NCI-H187 treated with DMSO at 0.1 percent for 48 hours (cell line): ENCODE measurements at places on chromosomes 12 and 14.

DNA sequence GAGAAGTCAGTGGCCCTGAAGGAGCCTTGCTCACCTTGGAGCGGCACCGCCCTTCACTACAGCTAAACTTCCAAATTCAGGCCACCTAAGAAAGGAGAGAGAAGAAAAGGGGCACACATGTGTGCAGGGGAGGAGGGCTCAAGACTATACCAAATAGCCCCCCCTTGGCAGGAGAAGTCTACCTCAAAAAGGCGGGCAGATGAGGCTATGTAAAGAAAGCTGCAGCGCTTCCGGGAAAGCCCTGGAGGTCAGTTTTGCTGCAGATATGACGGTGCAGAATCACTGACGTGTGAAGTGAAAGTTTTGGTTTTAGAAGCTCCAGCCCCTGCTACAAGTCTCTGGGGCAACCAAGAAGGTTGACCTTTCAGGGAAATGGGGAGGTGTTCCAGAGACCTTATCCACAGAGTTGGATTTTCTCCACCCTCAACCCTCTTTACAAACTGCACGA lies 48.2 kb upstream of the PNMA1 start:
- DNase-seq: no peak

GRCh38 chr12:4037747-4038312 lies 164.6 kb upstream of the PARP11 start:
- DNase-seq: no peak

DNA sequence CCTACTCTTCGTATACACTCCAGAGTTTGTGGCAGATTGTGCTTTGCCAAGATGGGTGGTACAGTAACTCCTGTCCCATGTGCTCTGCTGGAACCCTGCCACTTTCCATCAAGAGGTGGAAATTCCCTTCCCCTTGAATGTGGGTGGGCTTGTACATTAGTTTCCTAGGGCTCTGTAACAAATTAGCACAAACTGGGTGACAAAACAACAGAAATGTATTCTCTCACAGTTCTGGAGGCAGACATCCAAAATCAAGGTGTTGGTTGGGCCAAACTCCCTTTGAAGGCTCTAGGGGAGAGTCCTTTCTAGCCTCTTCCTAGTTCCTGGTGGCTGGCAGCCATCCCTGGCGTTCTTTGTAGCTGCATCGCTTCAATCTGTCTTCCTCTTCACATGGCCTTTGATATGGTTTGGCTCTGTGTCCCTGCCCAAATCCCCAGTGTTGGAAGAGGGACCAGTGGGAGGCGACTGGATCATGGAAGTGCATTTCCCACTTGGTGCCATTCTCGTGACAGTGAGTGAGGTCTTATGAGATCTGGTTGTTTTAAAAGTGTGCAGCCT lies 117.5 kb downstream of the VRK1 start:
- no peak for DNase-seq

DNA sequence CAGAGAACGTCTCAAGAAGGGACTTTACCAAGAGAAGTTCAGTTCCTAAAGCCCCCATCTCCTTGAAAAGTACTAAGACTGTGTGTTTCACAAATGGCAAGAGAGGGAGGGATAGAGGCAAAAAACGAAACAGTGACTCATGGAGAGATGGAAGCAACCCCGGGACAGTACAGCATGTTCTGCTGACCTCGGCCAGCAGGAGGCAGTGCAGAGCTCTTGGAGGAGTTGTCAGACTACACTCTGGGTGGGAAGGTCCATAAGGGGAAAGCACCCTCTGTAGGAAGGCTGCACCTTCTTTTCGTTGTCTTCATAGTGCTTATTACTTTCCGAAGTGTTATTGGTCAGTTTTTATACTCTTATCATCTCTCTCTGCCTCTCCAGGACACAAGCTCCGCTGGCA lies 525.2 kb upstream of the CCDC196 start:
- peak; percentile 27 for DNase-seq

- no peak for DNase-seq
Measured at GRCh38 chr14:100375266-100375962, 52.3 kb downstream of the SLC25A47 start.

DNA sequence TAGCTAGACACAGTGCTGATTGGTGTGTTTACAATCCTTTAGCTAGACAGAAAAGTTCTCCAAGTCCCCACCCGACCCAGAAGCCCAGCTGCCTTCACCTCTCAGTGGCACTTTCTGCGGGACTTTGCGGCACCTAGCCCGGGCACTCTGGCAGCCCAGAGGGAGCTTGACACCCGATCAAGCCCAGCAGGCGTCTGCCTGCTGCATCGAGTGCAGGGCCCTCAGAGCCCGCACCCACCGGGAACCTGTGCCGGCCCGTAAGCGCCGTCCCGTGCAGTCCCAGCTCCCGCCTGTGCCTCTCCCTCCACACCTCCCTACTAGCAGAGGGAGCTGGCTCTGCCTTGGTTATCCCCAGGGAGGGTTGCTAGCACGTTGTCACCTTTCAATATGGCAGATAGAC lies 631.0 kb upstream of the STXBP6 start:
- DNase-seq: no peak

GRCh38 chr12:81992461-81992860 lies 233.3 kb upstream of the PPFIA2 start:
- no peak for DNase-seq

GRCh38 chr14:99764222-99764706 lies 28.9 kb upstream of the EML1 start:
- no peak for DNase-seq

- DNase-seq: no peak
Measured at GRCh38 chr12:991350-992333, 619 bp downstream of the ERC1 start.

GRCh38 chr12:89574736-89575208 lies 48.9 kb upstream of the POC1B start:
- DNase-seq: no peak

GRCh38 chr12:76871082-76871481 lies 7.7 kb downstream of the CSRP2 start:
- DNase-seq: no peak

DNA sequence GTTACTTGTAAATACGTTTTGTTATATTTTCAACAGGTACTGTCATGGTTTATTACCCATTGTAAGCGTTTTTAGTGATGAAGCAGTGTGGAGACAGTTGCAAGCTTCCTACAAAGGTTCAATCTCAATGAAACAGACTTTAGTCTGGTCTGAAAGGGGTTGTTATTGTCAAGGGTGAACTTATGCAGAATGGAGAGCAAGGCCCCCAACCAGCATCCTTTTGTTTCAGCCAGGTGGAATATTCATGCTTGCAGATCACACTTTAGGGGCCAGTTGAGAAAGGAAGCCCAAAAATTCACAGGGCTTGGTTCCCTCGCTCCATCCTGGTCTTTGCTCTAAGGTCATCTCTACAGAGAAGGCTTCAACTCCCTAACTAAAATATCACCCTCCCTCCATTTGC lies 103.7 kb downstream of the PRICKLE1 start:
- no peak for DNase-seq

DNA sequence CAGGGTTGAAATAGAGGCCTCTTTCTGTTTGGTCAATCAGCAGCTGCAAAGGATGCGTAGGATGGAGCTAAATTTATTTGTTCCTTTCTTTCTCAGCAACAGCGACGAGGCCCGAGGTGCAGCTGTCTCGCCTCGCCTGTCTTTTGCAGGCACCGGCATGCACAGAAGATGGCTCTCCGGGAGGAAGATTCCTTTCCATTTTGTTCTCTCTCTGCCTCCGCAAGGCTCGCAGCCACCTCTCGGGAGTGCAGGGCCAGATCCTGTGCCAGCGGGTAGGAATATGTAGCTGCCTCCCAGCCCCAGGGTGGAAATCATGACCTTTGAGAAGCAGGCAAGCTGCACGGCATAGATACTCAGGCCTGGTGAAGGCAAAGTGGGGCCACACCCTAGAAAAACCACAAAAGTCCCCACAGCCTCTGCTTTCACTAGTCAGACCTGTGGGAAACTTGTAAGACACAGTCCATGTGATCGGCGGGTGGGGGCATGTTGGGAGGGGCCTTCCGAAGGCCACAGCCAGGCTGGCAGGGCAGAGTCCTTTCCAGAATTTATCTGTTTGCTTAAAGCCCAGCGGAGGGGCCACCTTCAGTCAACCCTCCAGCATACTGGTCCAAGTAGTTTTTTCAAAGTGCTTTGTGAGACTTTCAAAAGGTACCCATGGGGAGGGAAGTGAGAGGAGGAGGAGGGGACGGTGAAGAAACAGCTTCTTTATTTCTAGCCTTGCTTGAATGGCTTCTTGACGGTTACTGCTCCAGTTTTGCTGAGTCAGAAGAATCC lies at the start of gene MAP1LC3B2:
Gene MAP1LC3B2 (plus strand): TSS at position 220 of the 774 bp plus-strand sequence. CDS start 16,562 bp downstream, outside the sequence.
- peak; percentile 33 for DNase-seq

GRCh38 chr12:116615141-116615861 lies 56.1 kb downstream of the MAP1LC3B2 start:
- no peak for DNase-seq
